Mesangial cell (primary cell): ENCODE measurements at places on chromosomes 7 and 10. TPM values are rescaled to one million over a fixed set of nuclear protein-coding genes. Genes with fewer than 3 reads are reported as not detected.

GPC2 gene
- 2.8 and 4.4 TPM in 2 replicates for total RNA-seq

PTPRE gene
- 5.2 and 8.3 TPM in 2 replicates for total RNA-seq

HOXA4 gene
- total RNA-seq: 6.7 and 9.6 TPM in 2 replicates

HOXA9 gene
- total RNA-seq: 87.0 and 98.1 TPM in 2 replicates

TEX36 gene
- not detected in 2 replicates for total RNA-seq

NAT16 gene
- not detected in 2 replicates for total RNA-seq
